ENCODE measurements at places on chromosomes 2 and 18.

- DNase-seq = no peak
These were observed 124.2 kb downstream of the UBE2E3 start for GRCh38 chr2:181104512-181105115.

- no peak for DNase-seq
These were observed 161.0 kb upstream of the ZFP36L2 start for GRCh38 chr2:43387092-43388062.

- DNase-seq = no peak
These were observed 230.7 kb upstream of the PXDN start for GRCh38 chr2:1975060-1975459.

GRCh38 chr2:122500316-122501105 is 745.1 kb downstream of the TSN start:
- no peak for DNase-seq

DNA sequence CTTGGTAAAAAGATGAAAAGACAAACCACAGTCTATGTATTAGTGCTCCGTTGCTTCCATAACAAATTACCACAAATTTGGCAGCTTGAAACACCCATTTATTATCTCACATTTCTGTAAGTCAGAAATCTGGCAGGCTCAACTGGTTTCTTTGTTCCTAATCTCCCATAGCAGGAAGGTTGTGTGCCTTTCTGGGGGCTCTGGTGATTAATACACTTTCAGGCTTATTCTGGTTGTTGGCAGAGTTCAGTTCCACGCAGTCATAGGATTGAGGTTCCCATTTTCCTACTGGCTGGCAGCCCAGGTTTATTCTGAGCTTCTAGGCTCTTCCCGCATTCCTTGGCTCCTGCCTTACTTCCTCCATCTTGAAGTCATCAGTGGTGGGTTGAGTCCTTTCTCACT is 189.3 kb downstream of the ANAPC1 start:
- DNase-seq = no peak

- DNase-seq = no peak
These were observed 43.9 kb downstream of the CHMP3 start for GRCh38 chr2:86519349-86519748.

- DNase-seq = no peak
These were observed 241.0 kb upstream of the RBBP8 start for GRCh38 chr18:22691946-22692710.

GRCh38 chr2:138391946-138392345 is 109.6 kb upstream of the SPOPL start:
- DNase-seq = no peak

GRCh38 chr2:55838653-55839052 is 84.9 kb downstream of the EFEMP1 start:
- DNase-seq = no peak
